SJSA1 (cell line): ENCODE measurements at places on chromosomes 6 and 20. TPM values are rescaled to one million over a fixed set of nuclear protein-coding genes. Genes with fewer than 3 reads are reported as not detected.

SLC2A10 gene
- total RNA-seq: 18.5 and 19.2 TPM in 2 replicates

PRR18 gene
- total RNA-seq: 0.76 and 1.0 TPM in 2 replicates

SLC23A2 gene
- total RNA-seq: 5.9 and 10.4 TPM in 2 replicates

PDE10A gene
- total RNA-seq: 1.7 and 2.4 TPM in 2 replicates

DLGAP4 gene
- 19.2 and 59.5 TPM in 2 replicates for total RNA-seq
